ENCODE measurements at places on chromosomes 7 and 10.

GRCh38 chr10:52889611-52890010, 117.0 kb upstream of the MBL2 start:
- no peak for DNase-seq

GRCh38 chr7:105538339-105538738, 6.3 kb downstream of the RINT1 start:
- no peak for DNase-seq

DNA sequence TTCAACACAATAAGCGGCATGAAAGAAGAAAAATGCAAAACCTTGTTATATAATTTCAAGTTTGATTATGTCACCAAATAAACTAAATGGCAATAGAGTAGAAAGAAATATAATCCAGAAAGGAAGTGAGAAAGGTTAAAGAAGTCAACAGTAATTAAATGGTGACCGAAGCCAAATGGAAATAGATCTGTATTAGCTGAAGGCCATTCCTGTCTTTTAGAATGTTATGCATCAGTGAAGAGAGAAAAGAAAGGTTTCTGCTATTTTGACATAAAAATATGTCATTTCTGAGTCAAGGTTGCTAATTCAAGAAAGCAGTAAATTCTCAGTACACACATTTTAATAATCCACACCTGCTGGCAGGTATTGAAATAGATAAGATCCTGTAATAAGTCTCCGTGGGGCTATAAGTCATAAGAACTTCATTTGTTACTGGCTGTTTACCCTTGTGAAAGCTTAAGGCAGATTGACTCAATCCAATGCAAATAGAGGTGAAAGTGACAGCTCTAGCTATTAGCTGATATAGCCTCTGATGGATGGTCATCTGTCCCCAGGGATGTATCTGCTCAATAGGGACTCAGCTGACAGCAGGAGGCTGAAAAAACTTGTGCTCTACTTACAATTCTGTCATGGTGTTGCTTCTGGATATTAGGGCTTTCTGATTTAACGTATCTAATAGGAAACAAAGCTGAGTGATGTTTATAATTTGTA, 152.1 kb downstream of the FZD1 start:
- DNase-seq, result no peak

GRCh38 chr7:156918635-156919034, 25.7 kb upstream of the LMBR1 start:
- DNase-seq, result no peak

DNA sequence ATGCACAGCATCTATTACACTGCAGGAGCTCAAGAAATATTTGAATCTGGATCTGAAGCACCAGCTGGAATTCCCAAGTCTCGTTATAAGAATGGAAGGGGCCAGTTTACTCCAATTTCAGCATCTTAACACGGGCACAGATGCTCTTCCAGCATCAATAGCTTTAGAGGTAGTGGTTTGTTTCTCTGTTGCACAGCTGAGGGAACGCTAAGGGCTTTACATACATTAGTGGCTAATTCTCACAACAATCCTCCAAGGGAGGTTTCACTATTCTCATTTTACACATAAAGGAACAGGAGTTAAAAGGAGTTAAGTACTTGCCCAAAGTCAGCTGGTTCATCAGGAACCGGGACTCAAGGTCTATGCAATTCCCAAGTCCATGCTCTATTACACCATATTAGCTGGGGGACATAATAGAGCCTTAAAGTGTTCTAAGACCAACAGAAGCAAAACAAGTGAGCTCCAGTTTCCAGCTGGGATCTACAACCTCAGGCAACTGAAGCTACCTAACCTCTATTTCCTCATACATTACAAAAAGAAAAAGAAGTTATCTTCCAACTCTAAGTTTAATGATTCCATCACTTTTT, 9.9 kb downstream of the XPNPEP1 start:
- DNase-seq, result no peak

DNA sequence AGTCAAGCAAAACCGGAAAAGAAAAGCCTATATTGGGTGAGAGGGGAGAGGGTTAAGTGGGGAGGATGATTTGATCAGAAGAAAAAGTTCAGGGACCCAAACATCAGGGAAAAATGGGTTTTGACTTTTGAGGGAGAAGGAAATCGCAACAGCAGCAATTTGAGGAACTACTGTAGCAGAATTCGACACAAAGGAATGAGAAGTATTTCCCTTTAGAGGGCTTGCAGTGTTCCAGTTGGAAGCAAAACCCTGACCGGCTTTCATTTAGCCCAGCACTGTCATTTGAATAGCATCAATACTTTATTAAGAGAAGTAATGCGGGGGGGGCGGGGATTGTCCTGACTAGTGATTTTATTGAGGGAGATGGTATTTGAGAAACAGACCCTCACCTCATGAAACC, 37.2 kb upstream of the GATA3 start:
- DNase-seq, result no peak

- no peak for DNase-seq
These were observed 356.4 kb upstream of the VWC2 start for GRCh38 chr7:49417034-49417433.

Data from CD14-positive monocyte (primary cell).